Suppressor macrophage (primary cell): ENCODE measurements at places on chromosomes 6 and 20.

GRCh38 chr6:28330041-28330440 lies 5.9 kb downstream of the ZSCAN31 start:
- DNase-seq: no peak

GRCh38 chr6:11639376-11640235 lies 102.1 kb downstream of the TMEM170B start:
- no peak for DNase-seq

- DNase-seq: peak; percentile 29
Observed at GRCh38 chr6:152587473-152587872, 49.7 kb downstream of the SYNE1 start.

DNA sequence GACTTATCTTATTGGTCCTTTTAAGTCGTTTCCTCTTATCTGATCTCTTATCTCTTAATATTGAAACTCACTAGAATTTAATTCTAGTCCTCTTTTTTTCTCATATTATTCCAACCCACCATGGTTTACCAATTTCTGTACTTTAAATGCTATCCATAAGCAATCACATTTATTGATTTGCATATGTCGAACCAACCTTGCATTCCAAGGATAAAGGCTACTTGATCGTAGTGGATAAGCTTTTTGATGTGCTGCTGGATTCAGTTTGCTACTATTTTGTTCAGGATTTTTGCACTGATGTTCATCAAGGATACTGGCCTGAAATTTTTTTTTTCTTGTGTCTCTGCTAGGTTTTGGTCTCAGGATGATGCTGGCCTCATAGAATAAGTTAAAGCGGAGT lies 7.7 kb downstream of the DEFB125 start:
- no peak for DNase-seq

DNA sequence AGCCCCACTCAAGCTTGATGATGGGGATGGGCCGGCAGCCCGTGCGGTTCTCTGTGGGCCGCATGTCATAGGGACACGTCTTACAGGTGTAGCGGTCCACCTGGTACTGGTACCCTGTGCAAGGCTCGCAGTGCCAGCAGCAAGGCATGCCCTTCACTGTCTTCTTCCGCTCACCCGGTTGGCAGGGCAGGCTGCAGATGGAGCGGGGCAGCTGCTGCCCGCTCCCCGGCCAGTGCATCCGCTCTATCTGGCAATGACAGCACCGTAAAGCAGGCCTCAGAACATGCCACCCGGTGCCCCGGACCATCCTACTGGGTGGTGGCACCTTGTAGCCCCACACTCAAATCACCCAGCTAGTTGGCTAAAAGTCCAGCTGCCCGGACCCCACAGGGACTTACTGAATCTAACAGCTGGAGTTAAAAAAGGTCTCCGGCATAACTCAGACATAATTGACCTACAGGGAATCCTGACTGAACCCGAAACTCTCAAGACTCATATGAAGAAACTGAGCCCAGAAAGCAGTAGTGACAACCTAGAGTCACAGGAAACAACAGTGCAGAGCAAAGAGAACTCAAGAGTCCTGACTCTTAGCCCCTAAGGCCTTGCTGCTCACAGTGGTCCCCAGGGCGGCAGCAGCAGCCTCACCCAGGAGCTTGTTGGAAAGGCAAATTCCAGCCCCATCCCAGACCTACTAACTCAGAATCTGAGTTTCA lies 109.4 kb downstream of the GRM4 start:
- no peak for DNase-seq

GRCh38 chr20:51434580-51435247 lies 107.8 kb downstream of the NFATC2 start:
- peak; percentile 24 for DNase-seq

DNA sequence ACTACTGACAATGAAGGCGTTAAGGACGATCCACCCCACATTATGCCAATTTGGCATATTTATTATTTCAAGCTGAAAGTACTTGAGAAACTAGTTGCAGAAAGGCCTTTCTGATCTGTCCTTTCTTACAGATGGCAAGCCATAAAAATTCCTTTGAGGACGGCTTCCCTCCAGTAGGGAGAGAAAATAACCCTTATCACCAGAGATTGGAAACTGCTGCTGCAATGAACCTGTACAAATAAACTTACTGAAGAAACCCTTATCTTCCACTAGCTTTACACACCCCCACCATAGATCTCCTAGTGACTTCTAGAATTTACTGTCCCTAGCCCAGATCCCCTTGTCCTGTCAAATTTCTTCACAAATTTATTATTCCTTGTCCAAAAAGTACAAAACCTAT lies 105.2 kb downstream of the MAP7 start:
- no peak for DNase-seq

GRCh38 chr20:56429502-56429901 lies 17.4 kb downstream of the CASS4 start:
- DNase-seq: peak; percentile 61

DNA sequence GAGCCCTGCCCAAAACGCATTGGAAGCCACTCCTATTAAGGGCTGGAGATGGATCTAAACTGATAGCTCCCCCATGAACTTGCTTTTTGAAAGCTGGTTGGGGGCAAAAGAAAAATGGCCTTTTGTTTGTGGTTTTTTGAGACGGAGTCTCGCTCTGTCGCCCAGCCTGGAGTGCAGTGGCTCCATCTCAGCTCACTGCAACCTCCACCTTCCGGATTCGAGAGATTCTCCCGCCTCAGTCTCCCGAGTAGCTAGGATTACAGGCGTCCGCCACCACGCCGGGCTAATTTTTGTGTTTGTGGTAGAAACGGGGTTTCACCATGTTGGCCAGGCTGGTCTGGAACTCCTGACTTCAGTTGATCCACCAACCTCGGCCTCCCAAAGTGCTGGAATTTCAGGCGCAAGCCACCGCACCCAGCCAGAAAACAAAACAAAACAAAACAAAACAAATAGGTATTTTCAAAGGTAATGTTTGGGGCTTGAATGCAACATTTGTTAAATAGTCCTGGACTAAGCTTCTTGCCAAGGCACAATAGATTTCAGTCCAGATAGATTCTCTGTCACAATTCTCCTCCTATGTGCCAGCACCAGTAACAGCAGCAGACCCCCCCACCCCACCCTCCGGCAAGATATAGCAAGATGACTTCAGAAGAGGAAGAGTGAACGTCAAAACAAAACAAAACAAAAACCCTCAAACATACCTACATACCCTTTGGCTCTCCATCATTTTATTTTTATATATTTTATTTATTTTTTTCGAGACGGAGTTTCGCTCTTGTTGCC lies 26.5 kb upstream of the ABT1 start:
- no peak for DNase-seq

- no peak for DNase-seq
Observed at GRCh38 chr20:40744818-40745175, 55.8 kb upstream of the MAFB start.

DNA sequence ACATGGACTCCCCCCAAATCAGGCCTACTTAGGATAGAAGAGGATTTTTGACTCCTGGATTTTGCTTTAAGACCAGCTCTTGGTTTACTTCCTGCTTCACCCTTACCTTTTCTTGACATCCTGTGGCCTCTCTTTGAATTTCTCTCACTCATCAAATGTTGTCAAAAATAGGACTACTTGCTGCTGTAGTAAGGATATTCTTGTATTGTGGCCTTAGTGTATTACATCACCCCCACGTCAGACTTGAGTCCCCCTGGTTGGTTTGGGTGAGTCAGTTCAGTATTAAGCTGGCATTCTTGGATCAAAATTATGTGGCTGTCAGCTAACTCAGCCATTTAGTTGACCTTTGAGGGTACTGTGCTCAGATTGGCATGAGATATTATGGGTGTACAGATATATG lies 1.1 kb downstream of the TPX2 start:
- DNase-seq: no peak

DNA sequence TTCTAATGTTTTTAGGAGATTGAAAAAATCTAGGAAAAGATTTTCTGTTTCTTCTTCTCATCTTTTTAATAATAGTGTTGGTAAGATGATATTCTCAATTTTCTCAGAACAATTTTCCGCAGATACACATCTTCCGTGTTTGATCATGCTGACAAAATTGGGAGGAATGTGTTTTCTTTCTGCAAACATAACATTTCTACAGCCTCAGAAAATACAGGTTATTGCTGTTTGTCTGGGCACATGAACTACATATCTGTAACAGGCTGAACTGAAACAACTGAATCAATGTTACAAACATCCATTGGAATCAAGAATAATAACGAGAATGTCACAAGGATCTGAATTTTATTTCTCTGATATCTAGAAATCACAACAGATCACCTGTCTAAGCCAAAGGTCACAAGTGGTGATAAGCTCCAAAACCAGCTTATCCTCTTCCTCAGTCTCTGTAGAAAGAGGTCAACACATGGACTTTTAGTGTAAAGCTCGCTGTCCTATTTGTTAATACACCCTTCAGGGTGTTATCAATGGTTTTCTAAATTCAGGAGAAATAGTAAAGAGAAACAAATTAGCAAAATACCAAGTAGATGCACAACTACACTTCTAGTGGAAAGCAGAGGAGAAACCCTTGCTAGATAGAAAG lies 197.3 kb upstream of the MARCKS start:
- no peak for DNase-seq

- no peak for DNase-seq
Observed at GRCh38 chr6:144855812-144856531, 570.8 kb downstream of the UTRN start.

GRCh38 chr20:33784225-33784624 lies 26.9 kb upstream of the CHMP4B start:
- no peak for DNase-seq

DNA sequence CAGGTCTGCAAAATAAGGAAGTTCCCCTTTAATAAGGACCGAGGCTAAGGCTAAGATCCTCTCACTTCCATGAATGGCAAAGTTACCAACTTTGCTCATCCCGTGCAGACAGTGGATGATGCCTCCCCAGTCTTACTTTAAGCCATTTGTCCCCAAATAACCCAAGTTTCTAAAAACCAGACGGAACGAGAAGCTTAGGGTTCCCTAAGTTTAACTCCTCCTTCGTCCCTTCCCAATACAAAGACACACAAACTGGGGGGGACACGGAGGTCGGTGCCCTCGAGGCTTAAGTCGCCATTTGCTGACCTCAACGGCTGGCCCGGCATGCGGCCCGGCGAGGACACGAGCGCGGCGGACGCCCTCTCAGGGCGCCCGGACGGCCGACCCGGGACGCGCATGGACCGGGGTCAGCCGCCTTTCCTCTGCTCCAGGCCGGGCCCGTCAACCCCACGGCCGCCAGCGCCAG lies 527 bp downstream of the FBXO30 start:
- DNase-seq: peak; percentile 57

DNA sequence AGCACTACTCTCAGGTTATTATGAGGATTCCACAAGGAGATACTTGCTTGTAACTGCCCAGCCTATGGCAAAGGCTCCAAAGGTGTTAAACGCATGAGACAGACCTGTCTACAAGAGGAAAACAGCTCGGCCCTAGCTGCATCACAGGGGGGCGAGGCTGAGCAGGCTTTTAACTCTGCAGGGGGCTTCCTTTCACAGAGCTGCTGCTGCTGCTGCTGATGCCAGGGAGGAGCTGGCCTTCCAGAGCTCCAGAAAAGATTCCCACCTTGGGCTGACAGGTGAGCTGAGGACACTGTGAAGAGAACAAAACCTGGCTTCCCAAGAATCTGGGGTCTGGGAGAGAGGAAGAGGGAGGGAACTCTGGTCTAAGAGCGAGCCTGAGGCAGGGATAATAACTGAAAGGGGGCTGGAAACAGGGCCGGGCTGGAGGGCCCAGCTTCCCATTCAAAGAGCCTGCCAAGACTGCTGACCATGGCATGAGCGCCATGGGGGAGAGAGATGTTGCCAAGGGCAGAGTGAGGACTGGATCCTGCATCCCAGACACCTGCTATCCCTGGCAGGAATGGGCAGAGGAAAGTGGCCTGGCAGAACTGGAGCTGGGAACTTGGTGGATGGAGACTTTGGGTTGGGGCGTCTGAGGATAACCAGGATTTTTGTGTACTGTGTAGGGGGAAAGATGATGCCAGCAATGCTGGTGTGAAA lies 211.1 kb upstream of the LRFN2 start:
- no peak for DNase-seq

DNA sequence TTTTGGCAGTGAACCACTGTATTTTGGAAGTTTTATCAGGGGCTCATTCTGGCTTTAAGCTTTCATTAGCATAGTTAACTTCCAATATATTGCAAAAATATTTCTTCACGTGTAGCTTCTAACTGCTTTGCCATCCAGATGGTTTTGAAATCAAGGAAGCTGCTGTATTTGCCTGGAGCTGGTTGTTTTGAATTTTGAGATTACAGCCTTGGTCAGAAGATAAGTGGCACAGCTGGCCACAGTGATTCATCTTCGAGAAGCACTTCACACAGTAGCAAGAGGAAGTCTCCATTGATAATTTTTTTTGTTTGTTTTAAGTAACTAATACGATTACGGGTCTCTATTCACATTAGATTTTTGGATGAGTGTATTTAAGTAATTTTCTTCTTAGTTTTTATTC lies 3.8 kb downstream of the APCDD1L start:
- DNase-seq: no peak

- no peak for DNase-seq
Observed at GRCh38 chr20:37231947-37232630, 29.5 kb downstream of the GHRH start.

DNA sequence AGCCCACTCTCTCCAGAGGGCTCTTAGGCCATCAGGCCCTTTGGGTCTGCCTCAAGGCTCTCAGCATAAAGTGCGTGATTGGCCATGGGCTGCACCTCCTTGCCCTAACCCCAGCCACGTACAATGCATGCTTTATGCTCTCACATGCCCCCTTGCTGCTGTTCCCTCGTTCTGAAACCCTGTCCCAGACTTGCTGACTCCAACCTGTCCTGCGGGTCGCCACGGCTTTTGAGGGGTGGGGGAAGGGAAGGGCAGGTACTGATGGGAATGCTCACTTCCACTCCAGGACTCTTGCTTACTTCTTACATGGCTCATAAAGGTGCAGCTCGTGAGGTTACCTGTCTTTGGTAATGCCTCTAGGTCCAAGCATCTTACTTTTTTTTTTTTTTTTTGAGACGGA lies 6.0 kb downstream of the ARMC12 start:
- DNase-seq: no peak

DNA sequence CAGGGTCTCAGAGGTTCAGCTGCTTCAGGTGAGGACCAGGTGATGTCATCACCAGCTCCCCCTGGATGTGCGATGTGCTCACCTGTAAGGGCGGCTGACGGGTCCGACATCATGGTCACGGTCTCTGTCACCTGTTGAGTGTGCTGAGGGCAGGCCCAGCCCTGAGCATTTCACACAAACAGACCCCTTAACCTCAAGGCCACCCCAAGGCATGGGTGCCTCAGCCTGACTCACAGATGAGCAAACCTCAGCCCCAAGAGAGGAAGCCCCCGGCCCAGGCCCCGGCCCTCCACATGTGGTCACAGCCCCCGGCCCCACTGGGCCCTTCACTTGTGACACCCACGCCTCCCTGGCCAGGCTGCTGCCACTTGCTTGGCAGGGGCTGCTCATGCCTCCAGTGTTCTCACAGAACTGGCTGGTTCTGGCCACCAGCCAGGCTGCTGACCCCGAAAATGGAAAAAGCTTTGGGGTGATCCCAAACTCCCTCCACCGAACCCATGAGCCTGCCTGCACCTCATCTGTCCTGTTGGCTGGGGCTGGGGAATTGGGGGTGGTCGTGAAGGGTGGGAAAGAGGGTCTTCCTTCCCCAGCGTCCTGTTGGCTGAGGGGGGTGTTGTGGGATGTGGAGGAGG lies 33.3 kb downstream of the PRR18 start:
- DNase-seq: no peak

GRCh38 chr6:135146162-135146934 lies 34.8 kb upstream of the MYB start:
- DNase-seq: peak; percentile 9
